ENCODE measurements at places on chromosomes 12 and 14.

GRCh38 chr12:9243999-9244649 is 35.9 kb upstream of the PZP start:
- H3K36me3 ChIP-seq: no peaks in the 10 kb centered on the region
- DNase-seq: no peak
- no peak overlapping the region for H3K27ac ChIP-seq
- H3K4me1 ChIP-seq: no peaks in the 10 kb centered on the region
- no peaks in the 10 kb centered on the region for H3K27me3 ChIP-seq

DNA sequence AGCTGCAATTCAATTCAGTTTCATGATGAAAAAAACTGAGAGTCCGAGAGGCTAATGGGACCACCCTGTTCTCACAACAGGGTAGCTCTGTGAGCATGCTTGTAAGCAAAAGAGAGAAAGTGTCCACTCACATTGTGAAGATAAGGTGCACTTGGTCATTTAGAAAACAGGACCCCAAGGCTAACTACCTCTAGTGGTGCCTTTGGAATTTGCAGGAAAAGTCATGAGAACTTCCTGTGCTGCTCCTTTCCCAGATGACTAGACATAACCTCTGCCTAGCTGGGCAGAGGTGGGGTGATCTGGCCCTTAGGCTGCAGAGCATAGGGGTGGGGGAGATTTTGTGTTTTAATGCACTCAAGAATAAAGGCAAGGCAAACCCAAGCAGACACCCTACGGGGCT is 118.9 kb downstream of the STAB2 start:
- no peak for DNase-seq
- H3K4me1 ChIP-seq: no peaks in the 10 kb centered on the region
- H3K4me3 ChIP-seq: no peak overlapping the region
- no peak overlapping the region for H3K27ac ChIP-seq

GRCh38 chr12:48857278-48857994 is 5.5 kb upstream of the DDX23 start:
- no peak overlapping the region for H3K27ac ChIP-seq
- no peaks in the 10 kb centered on the region for H3K4me1 ChIP-seq

DNA sequence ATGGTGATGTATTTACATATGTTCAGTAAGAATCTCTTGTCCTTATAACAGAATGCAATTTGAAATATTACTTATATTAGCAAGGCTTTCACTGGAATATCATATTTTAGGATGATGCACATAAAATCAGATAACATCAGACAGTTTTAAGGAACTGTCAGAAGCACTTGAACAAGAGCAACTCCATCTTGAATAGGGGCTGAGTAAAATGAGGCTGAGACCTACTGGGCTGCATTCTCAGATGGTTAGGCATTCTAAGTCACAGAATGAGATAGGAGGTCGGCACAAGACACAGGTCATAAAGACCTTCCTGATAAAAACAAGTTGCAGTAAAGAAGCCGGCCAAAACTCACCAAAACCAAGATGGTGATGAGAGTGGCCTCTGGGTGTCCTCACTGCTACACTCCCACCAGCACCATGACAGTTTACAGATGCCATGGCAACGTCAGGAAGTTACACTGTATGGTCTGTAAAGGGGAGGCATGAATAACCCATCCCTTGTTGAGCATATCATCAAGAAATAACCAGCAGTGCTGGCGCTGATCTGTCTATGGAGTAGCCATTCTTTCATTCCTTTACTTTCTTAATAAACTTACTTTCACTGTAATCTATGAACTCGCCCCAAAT is 27.6 kb upstream of the ETV6 start:
- H3K27ac ChIP-seq: no peak overlapping the region
- H3K36me3 ChIP-seq: no peaks in the 10 kb centered on the region
- no peak for DNase-seq
- H3K4me1 ChIP-seq: no peaks in the 10 kb centered on the region
- H3K27me3 ChIP-seq: no peaks in the 10 kb centered on the region

DNA sequence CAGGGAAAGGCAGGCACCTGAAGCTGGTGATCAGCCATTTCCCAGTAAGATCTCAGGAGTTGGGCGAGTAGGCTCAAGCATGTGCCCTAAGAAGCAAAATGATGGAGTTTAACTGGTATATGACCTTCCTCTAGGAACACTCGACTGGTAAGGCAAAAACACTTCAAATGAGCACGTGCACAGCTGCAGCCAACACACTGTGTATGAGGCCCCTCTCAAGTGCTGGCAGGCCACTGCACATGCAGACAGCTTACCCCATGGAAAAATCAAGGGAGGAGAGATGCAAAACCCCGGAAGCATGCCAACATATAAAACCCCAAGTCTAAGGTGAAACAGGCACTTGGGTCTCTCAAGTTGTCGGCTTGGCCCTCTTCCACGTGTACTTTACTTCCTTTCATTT is 39.2 kb downstream of the TTLL5 start:
- no peaks in the 10 kb centered on the region for H3K36me3 ChIP-seq
- H3K4me3 ChIP-seq: no peak overlapping the region
- DNase-seq: no peak
- H3K27ac ChIP-seq: no peak overlapping the region
- H3K4me1 ChIP-seq: no peaks in the 10 kb centered on the region
- H3K27me3 ChIP-seq: no peaks in the 10 kb centered on the region

DNA sequence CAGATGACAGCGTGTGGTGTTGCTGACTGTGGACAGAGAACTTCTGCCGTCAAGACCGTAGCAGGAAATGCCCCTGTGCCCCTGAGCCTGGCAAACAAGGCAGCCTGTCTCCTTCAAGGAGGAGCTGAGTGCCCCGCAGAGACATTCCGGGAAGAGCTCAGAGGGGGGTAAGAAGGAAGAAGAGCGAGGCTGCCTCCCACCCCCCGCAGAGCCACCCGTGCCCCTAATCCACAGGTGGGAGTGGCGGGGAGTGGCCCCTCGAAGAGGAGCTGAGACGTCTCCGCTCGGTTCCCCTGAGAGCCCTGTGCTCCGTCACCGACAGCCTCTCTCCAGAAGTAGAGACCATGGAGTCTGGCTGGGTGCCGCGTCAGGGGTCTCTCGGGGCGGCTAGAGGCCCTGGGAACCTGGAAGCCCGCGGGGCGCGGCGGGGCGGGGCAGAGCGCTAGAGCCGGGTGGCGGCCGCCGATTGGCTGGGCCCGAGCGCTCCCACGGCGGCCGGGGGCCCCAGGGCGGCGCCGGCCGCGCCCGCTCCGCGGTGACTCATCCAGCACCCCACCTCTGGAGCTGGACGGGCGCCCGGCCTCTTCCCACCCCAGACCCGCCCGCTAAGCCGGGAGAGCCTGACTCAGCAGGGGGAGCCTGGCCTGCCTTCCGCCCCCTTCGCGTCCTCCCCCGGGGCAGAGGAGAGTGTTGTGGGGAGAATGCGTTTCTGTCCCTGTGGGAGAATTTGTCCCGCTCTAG is 25.2 kb upstream of the KRT78 start:
- H3K36me3 ChIP-seq: no peaks in the 10 kb centered on the region
- H3K4me1 ChIP-seq: no peaks in the 10 kb centered on the region
- peak; percentile 94 for DNase-seq
- H3K27ac ChIP-seq: no peak overlapping the region

DNA sequence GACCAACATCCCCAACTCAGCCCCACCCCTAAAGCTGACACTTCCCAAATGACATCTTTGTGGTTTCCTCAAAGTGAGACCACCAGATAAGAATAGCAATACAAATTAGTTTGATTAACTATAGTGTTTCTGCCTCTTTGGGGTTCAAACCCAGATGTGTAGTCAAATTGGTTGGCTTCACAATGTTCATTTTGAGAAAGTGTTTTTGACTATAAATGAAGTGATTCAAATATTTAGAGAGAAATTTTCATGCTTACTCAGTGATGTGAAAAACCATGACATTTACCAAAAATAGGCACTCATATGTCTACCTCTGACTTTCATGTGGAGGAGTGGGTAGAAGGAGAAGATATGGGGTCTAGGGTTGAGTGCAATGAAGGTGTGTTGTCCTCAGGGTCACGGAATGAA is 218.4 kb downstream of the BCAT1 start:
- no peaks in the 10 kb centered on the region for H3K36me3 ChIP-seq
- H3K27ac ChIP-seq: no peak overlapping the region
- H3K4me1 ChIP-seq: no peaks in the 10 kb centered on the region
- no peak overlapping the region for H3K4me3 ChIP-seq
- DNase-seq: no peak

- H3K36me3 ChIP-seq: no peaks in the 10 kb centered on the region
- H3K27ac ChIP-seq: no peak overlapping the region
- H3K4me3 ChIP-seq: no peak overlapping the region
- no peak for DNase-seq
- H3K4me1 ChIP-seq: no peaks in the 10 kb centered on the region
Measured at GRCh38 chr12:3551976-3552725, 61.1 kb downstream of the PRMT8 start.

DNA sequence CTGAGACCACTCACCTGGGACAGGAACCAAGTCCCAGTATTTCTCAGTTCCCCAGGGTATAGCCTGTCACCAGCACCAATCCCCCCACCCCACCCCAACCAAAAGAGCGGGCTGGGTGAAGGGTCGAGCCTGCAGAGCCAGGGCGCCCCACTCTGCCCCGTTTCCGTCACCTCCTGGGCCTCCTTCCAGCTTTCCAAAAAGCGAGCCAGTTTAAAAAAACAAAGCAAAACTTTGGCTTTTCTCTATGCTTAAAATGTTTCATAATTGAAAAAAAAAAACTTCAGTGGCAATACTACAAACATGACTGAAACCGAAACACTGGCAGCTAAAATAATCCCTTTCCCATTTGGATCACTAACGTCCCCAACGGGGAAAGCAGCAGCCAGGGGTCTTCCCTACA is 7.5 kb downstream of the CAMKK2 start:
- no peaks in the 10 kb centered on the region for H3K27me3 ChIP-seq
- no peak overlapping the region for H3K4me3 ChIP-seq
- H3K27ac ChIP-seq: no peak overlapping the region
- no peaks in the 10 kb centered on the region for H3K36me3 ChIP-seq
- DNase-seq: peak; percentile 64

GRCh38 chr14:34628681-34629135 is 1.2 kb downstream of the SNX6 start:
- H3K27me3 ChIP-seq: no peaks in the 10 kb centered on the region
- H3K27ac ChIP-seq: no peak overlapping the region
- H3K4me3 ChIP-seq: peak overlapping the region; percentile 67
- DNase-seq: no peak
- H3K4me1 ChIP-seq: no peaks in the 10 kb centered on the region

DNA sequence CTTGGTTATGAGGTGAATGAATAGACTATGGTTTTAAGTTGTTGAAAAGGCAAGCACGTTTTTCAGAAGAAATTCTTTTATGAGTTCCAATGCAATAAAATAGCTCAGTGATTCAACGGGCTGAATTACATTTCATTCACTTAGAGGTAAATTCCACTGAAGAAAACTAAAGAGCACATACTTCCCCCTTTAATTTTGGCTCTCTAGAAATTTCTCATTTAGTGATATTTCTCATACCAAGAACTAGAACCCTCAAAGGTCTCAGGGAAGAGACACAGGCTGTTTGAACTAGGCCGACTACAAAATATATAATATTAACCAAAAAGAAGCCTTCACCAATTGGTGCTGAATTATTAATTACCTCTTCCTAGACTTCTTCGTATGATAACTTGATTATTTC is 68.6 kb downstream of the TAOK3 start:
- H3K27ac ChIP-seq: no peak overlapping the region
- H3K27me3 ChIP-seq: no peaks in the 10 kb centered on the region
- no peaks in the 10 kb centered on the region for H3K4me1 ChIP-seq
- no peak for DNase-seq

GRCh38 chr12:7995266-7995963 is 37.1 kb upstream of the FOXJ2 start:
- H3K4me3 ChIP-seq: no peak overlapping the region
- no peaks in the 10 kb centered on the region for H3K27me3 ChIP-seq
- H3K36me3 ChIP-seq: no peaks in the 10 kb centered on the region
- peak; percentile 89 for DNase-seq

DNA sequence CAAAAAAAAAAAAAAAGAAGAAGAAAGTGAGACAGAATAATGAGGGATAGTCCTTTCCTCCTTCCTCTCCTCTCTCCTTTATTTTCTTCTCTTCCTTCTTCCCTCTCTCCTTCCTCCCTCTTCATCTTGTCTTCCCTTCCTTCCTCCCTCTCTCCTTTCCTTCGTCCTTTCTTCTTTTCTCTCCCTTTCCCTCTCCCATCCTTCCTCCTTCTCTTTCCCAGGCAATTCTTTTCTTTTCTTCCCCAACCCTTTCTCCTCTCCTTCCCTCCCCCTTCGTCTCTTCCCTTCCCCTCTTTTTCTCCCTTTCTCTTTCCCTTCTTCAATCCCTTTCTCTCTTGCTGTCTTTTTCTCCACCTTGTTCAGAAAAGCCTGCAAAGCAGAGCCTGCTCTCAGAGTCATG is 3.6 kb upstream of the CHST11 start:
- H3K4me1 ChIP-seq: no peaks in the 10 kb centered on the region

GRCh38 chr12:52379536-52379935 is 5.9 kb downstream of the KRT84 start:
- H3K36me3 ChIP-seq: no peaks in the 10 kb centered on the region
- H3K27ac ChIP-seq: no peak overlapping the region
- no peaks in the 10 kb centered on the region for H3K4me1 ChIP-seq
- no peak overlapping the region for H3K4me3 ChIP-seq
- H3K27me3 ChIP-seq: no peaks in the 10 kb centered on the region

- no peaks in the 10 kb centered on the region for H3K27me3 ChIP-seq
- no peaks in the 10 kb centered on the region for H3K4me1 ChIP-seq
- no peak overlapping the region for H3K27ac ChIP-seq
- H3K36me3 ChIP-seq: no peaks in the 10 kb centered on the region
- DNase-seq: peak; percentile 36
Measured at GRCh38 chr14:91342206-91342760, 75.3 kb downstream of the CCDC88C start.

DNA sequence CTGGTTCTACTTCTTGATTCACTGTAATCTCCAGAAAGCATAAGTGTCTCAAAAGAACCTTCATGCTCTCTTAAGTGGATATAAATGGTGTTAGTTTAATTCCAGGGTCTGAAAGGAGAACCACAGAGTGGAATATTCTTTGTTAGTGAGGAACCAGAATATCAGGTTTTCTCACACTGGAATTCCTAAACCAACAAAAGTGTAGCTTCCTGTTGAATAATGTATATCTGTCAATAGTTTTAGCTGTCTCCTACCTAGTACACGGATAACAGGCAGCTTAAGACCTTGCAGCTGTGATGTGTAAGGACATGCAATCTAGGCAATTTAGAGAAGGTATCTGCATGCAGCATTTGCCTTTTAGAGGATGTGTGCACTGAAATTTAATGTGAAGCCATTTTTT is 24.0 kb downstream of the LRIG3 start:
- DNase-seq: no peak
- no peaks in the 10 kb centered on the region for H3K27me3 ChIP-seq
- H3K27ac ChIP-seq: no peak overlapping the region
- no peaks in the 10 kb centered on the region for H3K36me3 ChIP-seq

GRCh38 chr12:116384691-116385485 is 107.4 kb upstream of the MED13L start:
- no peaks in the 10 kb centered on the region for H3K4me1 ChIP-seq
- H3K36me3 ChIP-seq: no peaks in the 10 kb centered on the region
- H3K4me3 ChIP-seq: no peak overlapping the region
- no peak for DNase-seq
- no peak overlapping the region for H3K27ac ChIP-seq
- H3K27me3 ChIP-seq: no peaks in the 10 kb centered on the region
